Urinary bladder (tissue), 4 donors: ENCODE measurements at places on chromosomes 7 and 10. TPM values are rescaled to one million over a fixed set of nuclear protein-coding genes. Genes with fewer than 3 reads are reported as not detected.

The FFAR4 gene
- 0.25 TPM for polyA plus RNA-seq

The LRIT1 gene
- polyA plus RNA-seq, result not detected

DNA sequence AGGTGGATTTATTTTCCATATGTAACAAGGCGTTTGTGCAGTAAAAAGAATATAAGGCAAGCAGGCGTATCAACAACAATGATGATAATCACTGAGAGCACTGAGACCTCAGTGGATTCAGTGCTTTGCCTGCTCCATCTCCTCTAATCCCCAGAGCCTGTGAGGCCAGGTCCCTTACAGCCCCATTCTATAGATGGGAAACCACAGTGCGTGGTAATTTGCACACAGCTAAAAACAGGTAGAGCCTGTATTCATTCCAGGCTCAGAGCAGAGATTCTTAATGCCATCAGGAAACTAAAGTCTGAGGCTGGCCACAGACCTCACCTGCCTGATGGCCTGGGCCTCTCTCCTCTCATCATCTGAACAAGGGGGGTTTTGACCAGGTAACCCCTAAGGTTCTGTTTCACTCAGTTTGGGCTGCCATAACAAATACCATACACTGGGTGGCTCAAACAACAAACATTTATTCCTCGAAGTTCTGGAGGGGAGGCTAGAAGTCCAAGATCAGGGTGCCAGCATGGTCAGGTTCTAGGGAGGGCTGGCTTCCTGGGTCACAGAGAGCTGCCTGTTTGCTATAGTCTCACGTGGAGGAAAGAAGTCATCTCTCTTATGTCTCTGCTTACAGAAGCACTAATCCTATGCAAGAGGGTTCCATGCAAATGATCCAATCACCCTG is 10.3 kb upstream of the RASSF4 start:
- DNase-seq, result no peak

GRCh38 chr10:66680886-66681285 is 244.9 kb upstream of the LRRTM3 start:
- DNase-seq, result no peak

- no peak for DNase-seq
Measured at GRCh38 chr10:130559547-130559880, 423.3 kb downstream of the GLRX3 start.

DNA sequence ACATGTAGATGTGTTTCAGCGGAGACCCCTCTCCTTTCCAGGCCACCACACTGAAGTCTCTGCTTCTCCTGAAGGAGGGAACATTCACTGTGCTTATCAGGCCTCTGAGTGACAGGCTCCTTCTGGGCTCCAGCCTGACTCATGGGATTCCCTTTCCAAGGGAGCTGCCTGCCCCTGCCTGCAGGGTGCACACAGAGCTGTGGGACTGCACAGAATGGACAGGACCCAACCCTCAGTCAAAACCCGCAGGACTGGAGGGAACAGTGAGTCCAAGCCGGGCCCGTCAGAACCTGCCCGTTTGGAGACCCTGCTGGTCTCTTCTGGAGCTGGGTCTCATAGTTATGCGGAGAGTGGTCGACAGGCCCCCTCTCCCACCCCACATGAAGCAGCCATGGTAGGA is 32.6 kb downstream of the PLAC9 start:
- DNase-seq, result no peak

DNA sequence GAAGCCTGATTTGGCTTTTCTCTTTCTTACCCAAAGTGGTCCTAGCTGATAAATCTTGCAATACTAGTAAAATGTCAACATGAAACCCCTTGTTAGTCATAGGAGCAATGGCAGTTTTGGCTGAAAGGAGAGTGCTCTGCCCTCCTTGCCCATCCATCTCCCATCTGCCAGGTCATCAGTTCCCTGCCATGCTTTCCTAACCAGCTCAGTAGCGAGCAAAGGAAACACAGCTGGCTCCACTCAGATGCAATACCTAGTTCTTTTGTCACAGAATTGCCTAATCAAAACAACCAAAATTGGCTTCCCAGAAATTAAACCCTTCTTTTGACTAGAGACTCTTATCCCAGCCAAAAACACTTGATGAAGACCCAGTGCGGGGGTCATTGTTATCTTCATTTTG is 733.0 kb downstream of the CCSER2 start:
- no peak for DNase-seq
